ENCODE measurements at places on chromosomes 5 and 9. TPM values are rescaled to one million over a fixed set of nuclear protein-coding genes. Genes with fewer than 3 reads are reported as not detected.

DNA sequence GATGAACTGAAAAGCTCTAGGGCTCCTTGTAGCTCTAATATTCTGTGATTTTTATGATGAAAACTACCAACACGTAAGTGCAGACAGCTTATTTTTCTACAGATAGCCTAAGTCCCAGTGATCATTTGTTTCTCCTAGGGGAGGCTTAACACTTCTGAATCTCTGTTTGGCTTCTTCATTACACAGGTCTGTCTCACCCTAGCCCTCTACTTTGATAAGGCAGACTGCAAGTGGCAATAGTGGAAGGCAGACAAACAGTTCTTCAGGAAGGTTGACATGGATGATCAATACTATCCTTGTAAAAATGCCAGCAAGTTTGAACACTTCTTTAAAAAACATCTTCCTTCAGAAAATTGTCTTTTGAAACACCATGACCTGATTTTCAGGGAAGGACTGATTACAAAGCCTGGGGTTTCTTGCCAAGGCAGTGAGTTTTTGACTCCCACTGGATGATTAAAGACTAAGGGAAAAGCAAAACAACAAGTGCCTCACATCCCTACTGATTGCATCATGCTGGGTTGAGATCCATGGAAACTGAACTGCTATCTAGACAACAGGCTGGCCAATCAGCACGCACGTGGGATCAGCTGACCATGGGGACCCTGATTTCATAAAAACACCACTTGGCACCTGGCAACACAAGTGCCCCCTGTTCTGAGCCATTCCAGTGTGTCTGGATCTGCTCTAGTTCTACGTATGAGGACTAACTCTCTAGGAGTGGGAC is 212.2 kb downstream of the SMARCA2 start:
- no peak overlapping the region for H3K27ac ChIP-seq
- no peaks in the 10 kb centered on the region for H3K36me3 ChIP-seq
- H3K4me3 ChIP-seq, result no peak overlapping the region
- DNase-seq, result no peak
- H3K4me1 ChIP-seq, result no peaks in the 10 kb centered on the region

DNA sequence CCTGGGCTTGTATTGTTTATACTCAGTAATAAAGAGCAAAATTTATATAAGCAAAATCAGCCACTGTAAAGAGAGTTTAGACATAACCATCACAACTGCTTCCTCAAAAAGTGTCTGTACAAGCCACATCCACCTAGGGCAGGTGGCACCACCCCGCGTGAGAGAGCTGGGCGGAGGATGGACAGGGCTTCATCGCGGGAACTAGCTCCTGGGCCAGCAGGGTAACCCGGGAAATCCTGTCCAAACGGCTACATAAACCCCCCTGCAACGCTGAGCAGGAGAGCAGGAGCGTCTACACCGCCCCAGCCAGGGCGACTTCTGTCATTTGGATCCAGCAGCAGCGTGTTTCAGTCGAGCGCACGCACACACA is 1.3 kb downstream of the SLC6A3 start:
- H3K27ac ChIP-seq, result no peak overlapping the region
- H3K27me3 ChIP-seq, result peaks cover 60% of the 10 kb centered on the region
- no peak overlapping the region for H3K4me3 ChIP-seq

DNA sequence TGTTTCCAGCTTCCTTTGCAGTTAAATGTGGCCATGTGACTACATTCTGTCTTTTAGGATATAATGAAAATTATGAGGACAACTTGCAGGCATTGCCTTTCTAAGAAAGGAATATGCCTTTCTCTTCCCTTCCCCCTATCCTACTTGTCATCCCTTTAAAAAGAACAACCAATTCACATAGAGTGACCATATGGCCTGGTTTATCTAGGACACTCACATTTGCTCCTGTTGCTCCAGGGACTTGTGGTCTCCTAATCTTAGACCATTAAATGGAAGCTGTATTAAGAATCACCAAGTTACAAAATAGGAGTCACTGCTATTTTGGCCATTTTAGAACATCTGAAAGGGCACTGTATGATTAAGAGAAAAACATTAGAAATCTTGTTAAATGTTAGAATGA is 520.3 kb downstream of the DTWD2 start:
- H3K36me3 ChIP-seq, result no peaks in the 10 kb centered on the region
- no peak overlapping the region for H3K27ac ChIP-seq
- no peak for DNase-seq
- H3K4me3 ChIP-seq, result no peak overlapping the region
- no peaks in the 10 kb centered on the region for H3K4me1 ChIP-seq
- H3K27me3 ChIP-seq, result no peaks in the 10 kb centered on the region

DNA sequence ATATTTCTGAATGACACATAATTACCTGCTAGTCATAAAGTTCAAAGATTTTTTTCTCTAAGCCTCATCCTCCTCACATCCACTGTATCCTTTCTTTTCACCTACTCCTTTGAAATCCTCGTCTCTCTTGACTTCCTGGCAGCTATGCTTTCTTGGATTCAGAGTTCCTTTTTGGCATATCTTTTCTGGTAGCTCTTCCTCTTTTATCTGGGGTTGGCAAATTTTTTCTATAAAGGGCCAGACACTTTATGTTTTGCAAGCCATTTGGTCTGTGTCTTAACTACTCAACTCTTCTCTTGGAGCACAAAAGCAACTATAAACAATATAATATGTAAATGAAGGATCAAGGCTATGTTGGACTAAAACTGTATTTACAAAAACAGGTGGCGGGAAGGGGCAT is 197.5 kb downstream of the KIAA0825 start:
- no peak overlapping the region for H3K4me3 ChIP-seq
- H3K27ac ChIP-seq, result no peak overlapping the region
- DNase-seq, result no peak
- no peaks in the 10 kb centered on the region for H3K36me3 ChIP-seq
- H3K27me3 ChIP-seq, result no peaks in the 10 kb centered on the region

DNA sequence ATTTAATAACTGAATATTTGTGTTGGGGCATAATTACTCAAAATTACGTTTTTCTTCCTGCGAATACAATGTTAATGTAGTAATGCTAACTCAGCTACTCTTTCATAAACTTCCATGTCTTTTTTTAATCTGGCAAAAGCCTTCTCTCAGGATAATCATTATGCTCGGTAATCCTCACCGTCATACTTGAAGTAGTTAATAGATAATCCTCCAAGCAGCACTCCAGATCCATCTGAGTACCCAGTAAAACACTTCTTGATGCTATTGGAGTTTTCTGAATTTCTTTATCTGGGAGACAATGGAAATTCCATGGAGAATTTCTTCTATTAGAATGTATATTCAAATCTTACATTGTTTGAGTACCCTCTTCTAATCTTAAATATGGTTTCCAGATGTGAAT is 34.3 kb downstream of the PARP8 start:
- no peaks in the 10 kb centered on the region for H3K27me3 ChIP-seq
- H3K36me3 ChIP-seq, result no peaks in the 10 kb centered on the region
- H3K4me1 ChIP-seq, result no peaks in the 10 kb centered on the region
- no peak overlapping the region for H3K4me3 ChIP-seq
- no peak overlapping the region for H3K27ac ChIP-seq

DNA sequence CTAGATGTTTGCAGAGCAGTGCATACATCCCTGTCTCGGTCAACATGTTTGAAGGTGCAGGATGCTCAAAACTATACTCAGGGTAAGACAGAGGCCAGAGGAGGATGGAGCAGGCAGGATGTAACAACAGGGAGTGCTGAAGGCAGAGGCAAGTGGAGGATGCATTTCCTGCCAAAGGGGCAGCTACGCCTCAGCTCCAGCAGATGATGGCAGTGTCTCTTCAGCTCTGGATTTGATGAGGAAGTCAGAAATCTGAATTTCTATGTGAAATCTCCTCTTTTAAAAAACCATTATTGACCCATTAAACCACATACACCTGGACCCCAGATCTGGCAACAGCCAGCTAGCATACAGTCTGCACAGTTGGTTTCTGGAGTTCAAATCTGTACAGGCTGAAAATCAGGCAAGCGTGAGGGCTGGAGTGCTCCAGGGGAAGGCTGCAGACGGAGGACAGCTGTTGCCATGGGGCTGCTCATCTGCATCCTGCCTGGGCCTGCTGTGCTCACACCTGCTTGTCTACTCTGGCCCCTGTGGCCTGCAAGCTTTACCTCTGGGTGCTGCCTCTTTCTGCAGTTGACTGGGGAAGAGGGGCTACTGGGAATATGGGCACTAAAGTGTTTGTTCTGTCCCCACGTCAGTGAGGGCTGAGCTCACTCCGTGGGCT is 152.9 kb upstream of the SLC28A3 start:
- H3K4me1 ChIP-seq, result no peaks in the 10 kb centered on the region
- H3K4me3 ChIP-seq, result no peak overlapping the region
- H3K27me3 ChIP-seq, result no peaks in the 10 kb centered on the region
- no peaks in the 10 kb centered on the region for H3K36me3 ChIP-seq

DNA sequence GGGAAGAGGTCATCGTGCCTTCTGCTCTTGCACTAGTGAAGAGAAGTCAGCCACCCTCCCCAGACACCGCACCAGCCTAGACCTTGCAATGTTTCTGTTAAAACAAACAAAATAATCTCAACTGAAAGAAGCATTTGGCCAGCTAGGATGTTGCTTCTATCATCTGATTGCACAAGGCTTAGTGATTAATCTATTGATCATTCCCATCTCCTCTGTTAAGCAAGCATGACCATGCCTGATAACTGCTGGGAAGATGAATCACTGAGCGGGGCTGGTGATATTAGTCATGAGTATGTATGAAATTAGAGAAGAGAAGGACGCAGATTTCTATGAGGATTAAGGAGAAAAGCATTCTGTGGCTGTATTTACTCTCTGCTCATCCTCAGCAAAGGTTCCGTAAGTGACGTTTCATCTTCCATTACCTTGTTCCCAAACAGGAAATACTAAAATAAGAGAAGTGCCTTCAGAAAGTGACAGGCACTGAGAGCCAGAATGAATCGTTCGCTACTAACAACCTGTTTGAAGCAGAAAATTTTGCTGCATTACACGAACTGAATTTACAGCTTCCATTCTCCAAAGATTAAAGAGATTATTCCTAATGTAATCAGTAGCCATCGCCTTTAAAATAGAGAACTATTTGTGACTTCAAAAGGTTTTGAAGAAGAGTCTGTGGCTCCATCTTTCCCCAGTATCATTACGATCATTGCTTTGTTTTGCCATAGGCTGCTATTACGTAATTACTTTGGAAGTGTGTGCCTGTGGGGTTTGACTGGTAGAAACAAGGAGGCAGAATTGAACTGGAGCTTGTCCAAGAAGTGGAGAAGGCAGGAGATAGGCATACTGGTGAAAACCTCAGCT is 219.1 kb downstream of the MED10 start:
- no peak overlapping the region for H3K4me3 ChIP-seq
- no peaks in the 10 kb centered on the region for H3K36me3 ChIP-seq
- H3K4me1 ChIP-seq, result no peaks in the 10 kb centered on the region
- DNase-seq, result no peak

GRCh38 chr9:615756-616155 is 225.7 kb upstream of the DMRT1 start:
- H3K36me3 ChIP-seq, result no peaks in the 10 kb centered on the region
- peaks cover 52% of the 10 kb centered on the region for H3K4me1 ChIP-seq
- DNase-seq, result no peak
- no peaks in the 10 kb centered on the region for H3K27me3 ChIP-seq

DNA sequence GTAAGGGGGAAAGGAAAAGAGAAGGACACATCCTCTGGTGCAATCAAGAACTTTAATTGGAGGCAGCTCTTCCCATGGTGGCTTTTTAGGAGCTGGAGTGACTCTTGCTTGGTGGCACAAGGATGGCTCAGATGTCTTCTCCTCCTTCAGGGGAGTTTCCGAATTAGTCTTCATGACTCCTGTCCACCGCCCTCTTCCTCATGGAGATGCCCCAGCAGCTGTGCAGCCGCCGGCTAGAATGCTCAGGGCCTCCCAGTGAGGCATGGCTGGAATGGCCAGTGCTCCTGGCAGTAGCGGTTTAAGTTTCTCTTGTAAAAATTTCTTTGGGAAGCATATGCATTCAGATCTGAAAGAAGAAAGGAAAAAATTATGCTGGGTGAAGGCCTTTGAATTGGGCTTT is 8.8 kb upstream of the TEX53 start:
- DNase-seq, result no peak
- H3K4me3 ChIP-seq, result no peak overlapping the region
- no peaks in the 10 kb centered on the region for H3K27me3 ChIP-seq
- no peaks in the 10 kb centered on the region for H3K36me3 ChIP-seq
- no peaks in the 10 kb centered on the region for H3K4me1 ChIP-seq

DNA sequence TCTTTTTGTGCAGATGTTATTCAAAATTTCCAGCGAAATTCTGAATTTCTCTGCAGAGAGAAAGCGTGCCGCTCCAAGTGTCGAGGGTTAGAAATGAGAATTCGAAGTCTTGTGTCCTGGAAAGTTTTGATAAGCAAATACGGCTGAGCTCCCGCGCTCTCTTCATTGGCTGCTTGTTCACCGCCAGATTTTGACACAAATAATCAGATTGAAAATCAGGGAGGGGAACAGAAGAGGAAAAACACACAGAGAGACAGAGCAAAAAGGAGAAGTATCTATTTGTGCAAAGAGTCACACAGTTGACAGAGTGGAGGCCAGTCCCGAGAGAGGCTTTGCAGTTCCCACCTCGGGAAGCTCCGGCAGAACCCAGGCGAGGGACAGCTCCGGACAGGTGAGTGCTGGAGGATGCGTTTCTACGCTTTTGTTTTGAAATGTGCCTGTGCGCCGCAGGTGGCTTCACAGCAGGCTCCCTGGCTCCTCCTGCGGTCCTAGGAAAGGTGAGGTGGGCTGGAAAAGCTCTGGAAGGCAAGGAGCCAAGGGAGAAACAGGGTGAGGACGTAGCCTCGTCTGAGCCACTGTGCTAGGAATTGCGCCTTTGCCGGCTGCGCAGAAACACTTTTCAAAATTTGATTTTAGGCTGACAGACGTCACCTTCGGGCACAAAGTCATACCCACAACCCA is at the start of gene GFI1B:
Gene GFI1B (plus strand): TSS at position 244 of the 681 bp plus-strand sequence. CDS start 7,985 bp downstream, outside the sequence.
- H3K27ac ChIP-seq, result no peak within 1 kb of the TSS
- H3K4me1 ChIP-seq, result no peaks in the 10 kb centered on the region
- no peak for DNase-seq

DNA sequence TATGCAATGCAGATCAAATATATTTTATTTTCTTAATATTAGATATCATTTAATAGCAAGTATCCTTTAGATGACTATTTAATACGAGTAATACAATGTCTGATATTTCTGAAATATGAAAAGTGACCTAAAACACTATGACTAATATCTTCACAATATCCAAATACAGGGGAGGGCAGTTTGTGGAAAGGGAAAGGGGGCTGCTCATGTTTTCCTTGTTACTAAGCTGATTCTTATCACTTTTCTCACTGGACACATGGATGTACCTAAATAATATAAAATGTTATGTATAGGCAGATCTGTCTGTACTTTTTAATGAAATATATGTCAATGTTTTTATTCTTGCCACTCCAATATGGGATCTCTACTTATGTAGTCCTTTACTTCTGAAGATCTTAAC is 1879.1 kb upstream of the ACO1 start:
- H3K27ac ChIP-seq, result no peak overlapping the region
- no peaks in the 10 kb centered on the region for H3K27me3 ChIP-seq
- no peak overlapping the region for H3K4me3 ChIP-seq
- no peaks in the 10 kb centered on the region for H3K4me1 ChIP-seq
- H3K36me3 ChIP-seq, result no peaks in the 10 kb centered on the region

- no peaks in the 10 kb centered on the region for H3K36me3 ChIP-seq
- DNase-seq, result no peak
- no peak overlapping the region for H3K4me3 ChIP-seq
- H3K27ac ChIP-seq, result no peak overlapping the region
Measured at GRCh38 chr9:2723376-2724065, 6.2 kb downstream of the KCNV2 start.

PDLIM4 gene
- 8.1 TPM for total RNA-seq

ARL14EPL gene
- not detected for total RNA-seq

DOCK2 gene
- 1.6 TPM for total RNA-seq

LSM11 gene
- total RNA-seq, result 1.8 TPM

IFNK gene
- total RNA-seq, result not detected

NUDCD2 gene
- 13.4 TPM for total RNA-seq

CSF1R gene
- 8.3 TPM for total RNA-seq

TSSK1B gene
- total RNA-seq, result not detected

All from heart left ventricle (tissue), 16 donors.